KG1 (cell line): ENCODE measurements at places on chromosomes 4 and X.

GRCh38 chr4:26217961-26218676, 102.7 kb upstream of the RBPJ start:
- DNase-seq: no peak

DNA sequence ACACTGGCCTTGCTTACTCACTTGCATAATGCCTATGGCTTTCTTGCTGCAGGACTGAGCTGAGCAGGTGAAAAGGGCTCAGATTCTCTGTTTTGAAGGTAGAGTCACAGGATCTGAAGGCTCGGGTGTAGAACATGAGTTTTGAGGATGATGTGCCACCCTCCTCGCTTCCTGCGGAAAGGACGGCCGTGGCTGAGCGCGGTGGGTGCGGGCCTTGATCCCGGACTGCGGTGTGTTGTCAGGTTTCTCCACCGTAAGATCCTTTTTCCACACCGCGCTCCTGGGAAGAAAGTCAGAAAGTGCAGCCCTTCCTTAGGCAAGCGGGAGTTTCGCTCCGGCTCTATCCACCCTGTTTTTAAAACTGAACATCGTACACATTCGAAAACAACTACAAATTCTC, 36.2 kb downstream of the ZFP42 start:
- no peak for DNase-seq

GRCh38 chr4:72312032-72312650, 256.9 kb downstream of the ADAMTS3 start:
- DNase-seq: no peak

- DNase-seq: no peak
Observed at GRCh38 chr4:127162741-127163140, 470.0 kb upstream of the INTU start.

DNA sequence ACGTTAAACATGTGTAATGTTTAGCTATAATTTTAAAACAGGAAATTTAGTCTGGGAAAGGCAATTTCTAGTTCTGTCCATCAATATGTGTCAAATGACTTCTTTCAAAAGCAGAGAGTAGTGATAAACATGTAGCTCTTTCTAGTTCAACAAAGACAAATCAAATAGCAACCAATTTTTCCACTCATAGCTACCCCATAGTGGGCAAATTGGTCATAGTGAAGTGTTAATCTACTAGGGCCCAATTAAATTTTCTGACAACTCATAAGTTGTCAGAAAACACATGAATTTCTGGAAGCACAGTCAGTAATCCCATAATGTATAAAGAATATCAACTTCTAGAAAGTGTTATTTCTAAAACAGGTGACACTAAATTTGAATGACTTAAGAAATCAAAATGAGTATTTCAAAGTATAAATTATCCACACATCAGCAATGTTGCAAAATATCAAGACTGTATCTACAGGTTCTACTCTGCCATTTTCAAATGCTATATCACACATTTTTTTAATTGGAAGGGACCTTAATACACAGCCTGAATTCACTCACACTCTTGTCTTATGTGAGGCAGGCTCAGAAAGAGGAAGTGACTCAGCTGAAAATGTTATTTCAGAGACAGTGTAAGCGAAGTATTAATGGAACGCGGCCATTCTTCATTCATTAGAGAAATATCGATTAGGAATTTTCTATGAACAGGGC, 7.7 kb downstream of the OCIAD2 start:
- DNase-seq: no peak

DNA sequence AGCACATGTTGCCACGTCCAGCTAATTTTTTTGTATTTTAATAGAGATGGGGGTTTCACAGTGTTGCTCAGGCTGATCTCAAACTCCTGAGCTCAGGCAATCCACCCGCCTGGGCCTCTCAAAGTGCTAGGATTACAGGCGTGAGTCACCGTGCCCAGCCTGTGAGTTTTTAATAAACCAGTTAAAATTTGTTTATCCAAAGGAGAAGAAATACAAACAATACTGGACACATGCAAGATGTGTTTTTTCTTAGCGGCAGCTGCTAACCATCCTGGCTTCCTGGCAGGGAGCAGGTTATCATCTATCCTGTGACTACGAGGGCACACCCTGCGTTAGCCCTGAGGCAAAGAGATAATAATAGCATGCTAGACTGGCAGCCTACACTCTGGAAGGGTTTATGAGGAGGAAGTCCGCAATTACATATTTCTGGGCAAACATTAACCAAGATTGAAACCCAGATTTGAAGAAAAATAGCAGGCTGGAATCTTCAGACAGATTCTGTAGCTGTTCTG, 191.4 kb downstream of the SPRY1 start:
- DNase-seq: no peak

- no peak for DNase-seq
Observed at GRCh38 chr4:10347281-10347795, 109.9 kb downstream of the ZNF518B start.

DNA sequence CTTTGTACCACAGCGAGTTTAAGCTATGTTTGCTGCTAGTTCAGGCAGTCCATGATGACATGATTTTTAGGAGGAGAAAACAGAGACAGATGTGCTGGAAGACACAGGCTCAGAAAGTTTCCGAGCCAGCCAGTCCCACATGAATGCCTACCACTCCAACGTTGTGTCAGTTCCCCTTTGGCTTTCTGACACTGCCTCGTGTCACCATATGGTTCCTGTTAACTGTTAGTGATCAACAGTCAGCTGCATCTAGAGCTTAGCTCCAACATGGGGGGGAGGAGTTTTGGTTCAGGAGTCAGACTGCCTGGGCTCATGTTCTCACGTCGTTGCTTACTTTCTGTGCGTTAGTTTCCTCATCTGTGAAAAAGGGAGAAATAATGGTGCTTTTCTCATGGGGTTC, 343.7 kb downstream of the MID1IP1 start:
- no peak for DNase-seq

- DNase-seq: no peak
Observed at GRCh38 chr4:78640714-78641113, 89.1 kb downstream of the ANXA3 start.

DNA sequence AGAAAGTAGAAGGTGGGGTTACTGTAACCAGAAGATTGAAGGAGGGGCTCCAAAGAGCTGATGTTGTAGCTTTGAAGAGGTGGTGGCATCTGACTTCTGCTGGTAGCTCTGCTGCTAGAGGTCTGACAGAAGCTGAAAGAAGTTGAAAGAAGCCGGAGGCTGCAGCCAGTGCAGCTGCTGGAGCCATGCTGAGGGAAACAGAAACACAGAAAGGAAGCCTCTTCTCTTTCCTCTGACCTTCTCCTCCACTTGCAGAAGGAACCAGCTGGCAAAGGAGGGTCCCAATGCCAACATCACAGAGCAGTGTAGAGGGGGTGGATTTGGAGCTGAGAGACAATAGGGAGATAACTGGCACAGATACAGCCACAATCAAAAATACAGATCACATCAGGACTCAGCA, 89.3 kb upstream of the HHIP start:
- DNase-seq: no peak

- no peak for DNase-seq
Observed at GRCh38 chr4:109395694-109396093, 37.9 kb upstream of the SEC24B start.

- DNase-seq: no peak
Observed at GRCh38 chr4:13298655-13299054, 185.5 kb downstream of the RAB28 start.

DNA sequence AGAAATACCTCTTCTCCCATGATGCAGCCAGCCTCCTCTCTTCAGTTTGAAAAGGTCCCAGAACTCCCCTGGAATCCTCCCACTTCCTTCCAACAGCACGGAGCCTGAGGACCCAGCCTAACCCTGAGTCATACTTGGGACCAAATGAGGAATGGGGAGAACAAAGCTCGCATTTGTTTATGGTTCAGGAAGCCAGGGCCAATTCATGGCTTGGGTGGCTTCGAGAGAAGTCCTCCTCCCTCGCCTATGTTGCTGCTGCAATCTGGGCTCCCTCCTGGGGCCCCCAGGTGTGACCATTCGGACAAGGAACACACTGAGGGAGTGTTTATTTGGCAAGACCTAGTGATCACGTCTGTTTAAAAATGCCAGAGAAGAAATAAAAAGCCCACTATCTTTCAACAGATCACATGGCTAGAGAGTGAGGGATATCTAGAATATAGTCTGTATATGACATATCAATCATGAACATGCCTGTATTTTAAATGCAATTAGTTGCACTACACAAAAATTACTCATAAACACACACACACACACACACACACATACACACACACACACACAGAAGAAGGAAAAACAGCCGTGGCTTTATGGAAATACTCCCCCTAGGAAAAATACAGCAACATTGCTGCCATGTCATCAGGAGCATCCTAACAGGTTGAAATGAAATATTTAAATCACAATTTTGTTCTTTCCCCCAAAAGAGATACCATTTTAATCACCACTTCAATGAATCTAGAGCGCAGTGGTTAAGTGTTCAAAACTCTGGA, 155.7 kb upstream of the MAP3K15 start:
- no peak for DNase-seq

DNA sequence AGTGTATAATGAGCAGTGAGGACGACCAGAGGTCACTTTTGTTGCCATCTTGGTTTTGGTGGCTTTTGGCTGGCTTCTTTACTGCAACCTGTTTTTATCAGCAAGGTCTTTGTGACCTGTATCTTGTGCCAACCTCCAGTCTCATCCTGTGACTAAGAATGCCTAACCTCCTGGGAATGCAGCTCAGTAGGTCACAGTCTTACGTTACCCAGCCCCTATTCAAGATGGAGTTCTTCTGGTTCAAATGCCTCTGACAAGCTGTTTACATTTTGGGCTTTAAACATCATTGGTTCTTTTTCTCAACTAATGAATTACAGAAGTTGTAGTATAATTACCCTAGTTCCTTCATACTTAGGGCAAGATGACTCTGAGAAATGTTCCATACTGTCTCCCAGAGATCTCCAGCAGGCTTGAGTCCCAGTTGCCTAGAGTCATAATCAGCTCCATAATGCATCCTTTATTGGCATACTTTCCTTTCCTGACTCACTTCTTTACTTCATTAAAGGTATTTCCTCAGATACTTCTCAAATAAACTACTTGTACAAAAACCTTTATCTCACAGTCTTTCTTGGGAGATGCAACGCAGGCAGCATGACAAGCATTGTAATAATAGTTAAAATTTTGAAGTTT, 136.5 kb downstream of the KDM6A start:
- no peak for DNase-seq

DNA sequence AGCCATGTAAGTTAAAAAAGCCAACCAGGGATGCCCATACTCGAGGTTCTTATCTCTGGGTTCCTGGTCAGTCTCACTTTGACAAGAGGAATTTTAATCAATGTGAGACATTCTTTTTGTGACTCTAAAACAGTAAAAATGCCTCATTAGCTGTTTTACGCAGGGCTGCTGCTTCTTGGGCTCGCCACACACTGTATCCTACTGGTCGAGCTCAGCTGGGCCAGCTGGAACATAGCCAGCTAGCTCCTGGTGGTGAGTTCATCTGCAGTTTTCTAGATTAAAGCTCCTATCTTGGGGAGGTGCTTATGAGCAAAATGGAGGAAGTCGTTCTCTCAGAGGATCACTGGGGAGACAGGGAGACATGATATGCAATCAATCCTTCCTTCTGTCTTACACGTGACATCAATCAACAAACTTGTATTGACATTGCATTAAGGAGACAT, 55.9 kb upstream of the LEF1 start:
- no peak for DNase-seq

DNA sequence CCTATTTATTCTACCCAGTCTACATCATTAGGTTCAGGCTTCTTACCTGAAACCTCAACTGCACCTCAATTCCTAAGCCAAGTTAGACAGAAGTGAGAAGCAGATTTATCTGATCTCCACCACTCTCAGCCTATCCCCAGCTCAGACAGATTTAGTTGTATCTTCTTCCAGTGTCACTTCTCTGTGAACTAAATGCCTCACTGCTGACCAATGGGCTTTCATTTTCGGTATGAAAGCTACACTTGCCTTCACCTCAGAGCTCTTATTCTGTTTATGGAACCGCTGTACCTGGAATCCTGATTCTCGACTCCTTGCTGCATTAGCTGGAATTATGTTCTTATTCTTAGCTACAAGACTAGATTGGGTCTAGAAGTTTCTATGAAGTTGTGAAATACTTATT, 833.2 kb downstream of the CCSER1 start:
- DNase-seq: no peak

GRCh38 chr4:131613086-131613823, 1535.8 kb upstream of the PCDH10 start:
- no peak for DNase-seq

- DNase-seq: no peak
Observed at GRCh38 chr4:76703676-76704075, 194.3 kb downstream of the SOWAHB start.

DNA sequence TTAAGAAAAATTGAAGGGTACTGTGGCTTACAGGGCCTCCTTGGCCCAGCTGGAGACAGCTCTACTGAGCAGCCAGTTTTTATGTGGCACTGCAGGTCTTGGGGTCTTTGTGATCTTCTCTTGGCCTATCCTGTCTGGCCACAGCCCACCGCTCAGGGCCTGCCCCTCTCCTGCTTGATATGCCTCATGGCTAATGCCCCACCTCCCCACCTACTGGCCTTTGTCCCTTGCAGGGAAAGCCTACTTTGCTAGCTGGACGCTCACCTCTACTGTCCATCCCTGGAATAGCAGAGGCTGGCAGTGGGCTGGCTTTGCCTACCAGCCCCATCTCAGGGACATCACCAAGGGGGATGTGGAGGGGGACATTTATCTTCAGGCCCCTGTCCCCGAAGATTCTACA, 134.1 kb downstream of the PJA1 start:
- no peak for DNase-seq

- DNase-seq: no peak
Observed at GRCh38 chr4:148025981-148026380, 294.1 kb downstream of the ARHGAP10 start.

- DNase-seq: no peak
Observed at GRCh38 chr4:10196191-10196590, 79.6 kb upstream of the WDR1 start.

- no peak for DNase-seq
Observed at GRCh38 chrX:115047181-115047580, 29.8 kb upstream of the IL13RA2 start.

DNA sequence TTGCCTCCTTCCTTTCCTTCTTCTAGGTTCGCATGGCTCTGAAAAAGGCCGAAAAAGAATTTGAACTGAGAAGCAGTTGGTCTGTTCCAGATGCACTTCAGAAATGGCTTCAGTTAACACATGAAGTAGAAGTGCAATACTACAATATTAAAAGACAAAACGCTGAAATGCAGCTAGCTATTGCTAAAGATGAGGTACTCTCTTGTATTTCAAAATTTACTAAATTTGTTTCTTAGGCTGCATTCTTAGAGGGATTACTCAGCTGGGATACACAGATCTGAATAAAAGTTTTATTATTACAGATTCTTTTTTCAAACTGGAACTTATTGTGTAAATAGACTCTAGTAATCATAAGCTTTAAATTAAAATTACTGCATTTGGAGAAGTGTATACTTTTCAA, 146.9 kb downstream of the STIM2 start:
- no peak for DNase-seq

DNA sequence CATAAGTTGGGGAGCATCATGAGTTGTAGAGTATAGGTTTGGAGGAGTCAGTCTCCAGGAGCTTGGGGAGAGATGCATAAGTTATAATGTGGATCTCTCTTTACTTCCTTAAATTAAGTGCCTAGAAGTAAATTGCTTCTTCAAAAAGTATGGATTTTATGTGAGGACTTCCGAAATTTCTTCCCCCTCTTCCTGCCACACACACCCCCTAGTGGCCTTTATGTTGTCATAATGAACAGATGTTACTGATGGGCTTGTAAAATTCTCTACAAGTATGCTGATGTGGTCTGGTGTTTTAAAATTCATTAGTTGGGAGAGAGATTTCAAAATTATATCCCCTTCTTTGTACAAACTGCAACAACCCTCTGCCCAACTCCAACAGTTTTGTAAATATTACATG, 2.3 kb upstream of the METTL14 start:
- DNase-seq: no peak
